ENCODE measurements at places on chromosomes 4 and X. TPM values are rescaled to one million over a fixed set of nuclear protein-coding genes. Genes with fewer than 3 reads are reported as not detected.
A peak's percentile ranks its signal among the peaks of the same experiment; 100 is the strongest.

- DNase-seq: peak; percentile 24
These were observed 58.2 kb downstream of the WDR17 start for GRCh38 chr4:176123710-176124407.

DNA sequence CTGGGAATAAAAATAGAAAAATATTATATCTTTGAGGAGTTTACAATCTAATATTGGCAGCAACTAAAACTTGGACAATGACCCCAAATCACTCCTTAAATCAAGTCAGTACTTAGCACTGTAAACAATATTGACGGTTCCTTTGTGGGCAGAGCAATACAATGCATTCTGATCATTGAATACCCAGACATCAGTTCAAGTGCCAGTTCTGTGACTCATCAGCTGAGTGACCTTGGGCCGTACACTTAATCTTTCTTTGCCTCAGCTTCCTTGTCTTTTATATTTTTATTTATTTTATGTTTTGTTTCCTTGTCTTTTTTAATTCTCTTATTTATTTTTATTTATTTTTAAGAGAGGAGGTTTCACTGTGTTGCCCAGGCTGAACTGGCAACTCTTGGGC lies 112.2 kb upstream of the ANXA3 start:
- DNase-seq: peak; percentile 12

- DNase-seq: no peak
These were observed 15.6 kb downstream of the BCORL1 start for GRCh38 chrX:129998021-129998420.

Gene ATP6AP1
- 162 TPM for total RNA-seq

GRCh38 chr4:186932631-186933187 lies 209.1 kb upstream of the FAT1 start:
- peak; percentile 90 for DNase-seq

DNA sequence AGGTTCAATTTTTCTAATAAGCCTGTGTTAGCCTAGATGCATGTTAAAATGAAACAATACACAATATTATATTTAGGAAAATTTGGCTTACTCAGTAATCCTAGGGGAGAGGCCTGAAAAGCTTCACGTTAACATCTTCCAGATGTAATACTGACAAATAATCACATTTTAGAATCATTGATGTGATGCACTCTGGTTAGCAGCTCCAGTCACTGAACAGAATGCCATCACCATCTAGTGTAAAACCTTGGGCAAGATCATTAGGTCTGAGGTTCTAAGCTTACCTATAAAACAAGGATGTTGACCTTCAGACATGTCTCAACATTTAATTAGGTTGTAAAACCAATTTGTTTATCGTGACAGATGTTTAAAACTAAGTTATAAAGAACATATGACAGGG lies 1704.8 kb downstream of the STIM2 start:
- DNase-seq: no peak

DNA sequence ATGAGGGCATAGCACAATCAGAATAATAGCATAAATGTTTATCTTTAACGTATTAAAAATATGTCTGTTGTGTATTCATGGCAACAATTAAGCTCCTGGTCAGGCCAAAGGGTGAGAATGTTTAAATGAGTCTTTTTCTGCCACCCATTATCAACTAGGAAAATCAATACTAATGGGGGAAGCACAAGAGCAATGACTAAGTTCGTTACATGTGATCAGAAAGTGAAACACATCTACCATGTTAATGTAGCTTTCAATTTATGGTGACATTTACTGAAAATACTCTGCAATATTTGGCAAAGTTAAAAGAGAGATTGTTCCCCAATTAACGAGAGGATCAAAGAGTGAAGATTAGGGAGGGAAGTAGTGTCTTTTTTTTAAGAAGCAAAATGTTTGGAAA lies 143.7 kb downstream of the NAA11 start:
- no peak for DNase-seq

DNA sequence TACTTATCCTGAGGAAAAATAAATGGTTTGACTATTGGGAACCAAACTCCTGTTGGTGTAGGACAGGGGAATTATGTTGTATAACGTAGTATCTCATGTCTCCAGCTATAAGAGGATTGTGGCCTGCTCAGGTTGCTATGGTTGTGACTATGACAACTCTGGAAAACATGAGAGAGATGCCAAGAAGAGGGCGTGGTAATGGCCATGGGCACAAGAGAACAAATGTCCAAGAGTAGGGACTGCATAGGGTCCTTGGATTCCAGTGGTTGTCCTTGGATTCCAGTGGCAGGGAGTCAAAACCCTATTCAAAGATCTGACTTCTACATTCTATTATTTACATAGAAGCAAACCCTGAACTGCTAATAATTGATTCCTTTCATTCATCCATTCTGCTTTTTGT lies 6.8 kb upstream of the MOB1B start:
- DNase-seq: peak; percentile 13

DNA sequence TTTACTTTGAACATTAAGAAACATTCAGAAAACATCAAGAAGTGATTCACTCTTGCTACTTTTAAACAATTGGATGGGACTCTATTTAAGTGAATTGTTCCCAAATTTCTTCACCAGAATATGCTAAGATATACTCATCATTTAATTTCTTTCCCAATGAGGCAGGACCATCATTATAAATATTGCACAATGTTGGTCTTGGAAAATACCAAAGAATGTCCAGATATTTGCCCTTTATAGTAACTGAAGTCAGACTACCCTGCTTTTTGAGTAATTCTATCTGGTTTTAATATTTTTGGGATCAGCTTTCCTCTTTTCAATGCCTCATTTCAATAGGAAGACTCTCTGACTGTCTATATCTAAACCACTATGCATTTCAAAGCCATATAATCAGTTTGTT lies 129.4 kb upstream of the TENM3 start:
- no peak for DNase-seq

DNA sequence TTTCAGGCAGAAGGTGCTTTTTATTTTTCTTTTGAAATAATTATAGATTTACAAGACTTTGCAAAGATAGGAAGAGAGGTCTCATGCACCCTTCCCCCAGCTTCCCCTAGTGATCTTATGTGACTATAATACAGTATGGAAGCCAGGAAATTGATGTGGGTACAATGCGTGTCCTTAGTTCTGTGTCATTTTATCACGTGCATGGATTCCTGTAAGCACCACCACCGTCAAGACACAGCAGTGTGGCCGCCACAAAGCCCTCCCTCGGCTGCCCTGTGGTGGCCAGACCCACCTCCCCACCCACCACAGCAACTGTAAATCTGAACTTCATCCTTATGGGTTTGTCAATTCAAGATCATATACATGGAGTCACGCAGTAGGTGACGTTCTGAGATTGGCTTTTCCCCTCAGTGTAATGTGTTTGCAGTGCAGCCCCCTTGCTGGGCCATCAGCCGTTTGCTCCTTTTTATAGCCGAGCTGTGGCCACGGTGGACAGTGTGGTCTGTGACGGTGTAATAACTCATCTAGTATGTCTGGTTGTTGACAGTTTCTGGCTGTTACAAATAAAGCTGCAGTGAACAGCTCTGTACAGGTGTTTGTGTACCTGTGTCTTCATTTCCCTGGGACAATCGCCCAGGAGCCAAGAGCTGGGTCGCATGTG lies 10.9 kb upstream of the HTRA3 start:
- no peak for DNase-seq

DNA sequence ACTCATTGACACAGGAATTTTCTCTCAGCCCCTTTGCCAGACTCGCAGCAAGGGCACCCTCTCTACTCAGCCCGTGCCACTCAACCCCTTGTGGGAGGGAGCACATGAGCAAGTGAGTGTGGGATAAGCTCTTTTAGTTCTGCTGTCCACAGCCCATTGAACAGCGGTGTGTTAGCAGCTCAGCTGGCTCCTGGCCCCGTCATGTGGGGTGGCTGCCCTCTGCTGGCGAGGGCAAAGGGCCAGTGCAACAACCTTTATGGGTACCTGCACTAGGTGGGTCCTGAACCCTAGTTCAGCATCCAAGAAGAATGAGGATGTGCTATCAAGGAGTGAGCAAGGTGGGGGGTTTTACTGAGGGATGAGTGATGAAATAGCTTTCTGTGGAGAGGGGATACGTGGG lies 85.0 kb upstream of the ZNF81 start:
- peak; percentile 38 for DNase-seq
